ENCODE measurements at places on chromosomes 5 and 9.
A peak's percentile ranks its signal among the peaks of the same experiment; 100 is the strongest.

- no peak for DNase-seq
Observed at GRCh38 chr9:109391176-109391575, 70.3 kb upstream of the EPB41L4B start.

DNA sequence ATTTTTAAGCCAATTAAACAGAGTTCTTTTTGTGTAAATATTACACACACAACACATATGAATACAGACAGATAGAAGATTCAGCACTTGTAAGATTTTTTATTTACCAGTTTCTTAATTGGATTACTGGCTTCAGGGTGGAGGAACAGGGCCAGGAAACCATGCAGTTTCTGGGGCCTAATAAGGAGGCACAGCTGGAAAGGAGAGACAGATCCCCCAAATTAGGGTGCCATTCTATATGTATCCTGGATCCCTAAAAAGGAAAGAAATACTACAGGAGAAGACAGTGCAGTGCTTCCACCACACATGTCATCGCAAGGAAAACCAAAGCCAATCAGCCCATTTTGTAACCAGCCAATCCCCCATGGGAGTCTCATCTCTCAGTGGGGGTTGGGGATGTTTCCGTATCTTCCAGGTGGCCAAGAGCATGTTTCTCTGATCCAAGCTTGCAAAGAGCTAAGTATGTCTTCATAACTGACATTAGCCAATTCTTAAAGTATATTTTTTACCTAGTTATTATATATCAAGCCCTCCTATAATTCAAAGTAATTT, 15.8 kb upstream of the ABO start:
- no peak for DNase-seq

GRCh38 chr9:107784235-107784958, 294.8 kb upstream of the KLF4 start:
- DNase-seq = no peak

GRCh38 chr5:152838241-152838786, 433.2 kb upstream of the NMUR2 start:
- no peak for DNase-seq

- DNase-seq = peak; percentile 3
Observed at GRCh38 chr9:76610011-76610352, 151.0 kb downstream of the GCNT1 start.

DNA sequence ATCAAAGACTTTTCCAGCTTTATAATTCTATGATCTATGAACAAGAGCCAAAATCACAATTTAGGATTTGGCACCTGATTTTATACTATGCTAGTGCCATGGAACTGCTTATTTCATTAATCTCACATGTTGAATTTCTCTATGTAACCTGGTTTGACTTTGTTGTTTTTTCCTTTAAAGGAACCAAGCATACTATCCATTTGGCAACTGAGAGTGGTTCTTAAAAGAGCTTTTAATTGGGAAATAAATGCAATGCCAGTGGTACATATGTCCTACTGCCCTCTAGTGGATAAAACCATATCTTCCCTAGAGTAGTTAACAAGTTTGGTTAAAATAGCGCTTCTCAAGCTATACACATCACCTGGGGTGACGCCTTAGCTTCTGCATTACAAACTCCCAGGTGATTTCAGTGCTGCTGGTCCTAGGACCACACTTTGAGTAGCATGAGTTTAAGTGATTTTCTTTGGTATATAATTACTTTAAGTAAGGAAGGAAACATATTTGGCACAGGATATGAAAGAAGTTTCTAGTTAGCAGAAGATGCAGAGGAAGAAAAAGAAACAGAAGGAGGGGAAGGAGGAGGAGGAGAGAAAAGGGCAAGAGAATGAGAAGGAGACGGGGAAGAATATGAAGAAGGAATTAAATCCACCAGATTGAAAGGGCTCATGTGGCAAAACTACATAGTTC, 56.8 kb downstream of the FGF10 start:
- no peak for DNase-seq

- DNase-seq = no peak
Observed at GRCh38 chr9:124673063-124673462, 98.0 kb downstream of the NR6A1 start.

DNA sequence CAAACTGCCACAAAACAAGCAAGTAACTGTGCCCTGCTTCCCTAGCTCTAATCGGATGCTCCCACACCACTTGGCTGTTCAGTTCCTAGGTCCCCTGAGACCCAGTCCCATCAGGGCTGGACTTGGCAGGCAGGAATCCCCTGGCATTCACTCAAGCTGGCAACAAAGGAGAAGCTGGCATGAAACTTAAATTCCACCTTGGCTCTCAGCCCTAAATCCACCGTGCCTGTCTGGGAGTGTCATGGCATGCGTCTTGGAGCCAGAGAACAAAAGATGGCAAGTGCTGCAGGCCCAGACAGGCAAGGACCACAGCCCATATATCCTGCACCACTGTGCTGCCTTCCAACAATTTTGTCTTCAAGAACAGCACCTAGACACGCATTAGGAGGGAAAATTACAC, 38.2 kb downstream of the ETF1 start:
- DNase-seq = no peak

DNA sequence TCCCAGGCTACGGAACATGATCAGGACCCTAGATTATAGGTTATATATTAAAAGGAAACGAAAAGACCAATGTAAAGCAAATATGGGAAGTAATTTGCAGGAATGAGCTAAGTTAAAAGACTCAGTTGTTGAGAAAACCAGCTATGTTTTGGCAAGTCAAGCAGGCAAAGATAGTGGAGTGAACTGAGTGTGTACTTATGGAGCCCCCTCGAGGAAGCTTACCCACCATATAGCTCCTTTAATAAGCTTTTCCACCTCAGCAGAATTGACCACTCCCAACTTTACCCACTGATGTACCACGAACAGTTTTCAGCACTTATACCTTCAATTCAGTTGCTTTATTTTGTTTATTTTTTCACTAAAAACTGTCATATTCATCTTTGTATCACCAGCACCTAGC, 57.3 kb upstream of the PJA2 start:
- no peak for DNase-seq

- DNase-seq = no peak
Observed at GRCh38 chr5:75214928-75215327, 21.8 kb downstream of the ANKRD31 start.

GRCh38 chr5:115298811-115299210, 2.4 kb upstream of the CCDC112 start:
- DNase-seq = no peak

GRCh38 chr5:14824499-14824898, 47.1 kb downstream of the ANKH start:
- DNase-seq = no peak

- DNase-seq = no peak
Observed at GRCh38 chr9:77099388-77099787, 77.9 kb upstream of the VPS13A start.

DNA sequence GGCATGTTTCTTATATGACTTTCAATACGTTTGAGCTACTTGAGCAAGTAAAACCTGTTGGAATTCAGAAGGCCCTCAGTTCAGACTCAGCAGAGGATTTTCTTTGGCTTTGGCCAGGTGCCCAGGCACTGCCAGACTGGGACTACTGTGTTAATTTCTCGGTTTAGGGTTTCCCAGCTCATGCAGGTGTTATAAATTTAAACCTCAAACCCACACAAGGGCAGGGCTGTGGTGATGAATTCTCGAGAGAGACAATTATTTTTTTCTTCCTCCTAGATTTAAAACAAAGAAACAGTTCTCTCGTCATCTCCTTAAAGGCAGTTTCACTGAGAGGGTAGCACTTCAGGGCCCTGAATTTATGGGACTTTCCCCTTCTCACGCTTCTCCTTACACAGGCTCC, 406.0 kb upstream of the PIK3R1 start:
- no peak for DNase-seq

- DNase-seq = no peak
Observed at GRCh38 chr9:21078702-21079101, 960 bp upstream of the IFNB1 start.

DNA sequence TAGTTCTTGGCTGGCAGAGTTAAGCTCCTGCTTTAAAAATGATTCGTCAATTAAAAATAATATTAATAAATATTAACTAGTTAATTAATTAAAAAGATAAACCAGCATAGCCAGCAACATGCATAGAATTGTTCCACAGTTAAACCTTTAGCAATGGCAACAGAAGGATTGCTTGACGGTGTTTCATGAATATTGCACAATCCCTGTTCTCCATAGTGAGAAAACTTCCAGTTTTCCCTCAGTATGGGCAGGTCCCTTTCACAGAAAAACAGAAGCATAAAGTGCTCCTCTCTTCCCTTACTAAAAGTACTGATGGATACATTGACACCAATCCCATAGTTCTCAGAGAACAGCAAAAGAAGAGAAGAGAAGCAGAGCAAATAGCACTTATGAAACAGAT, 71.4 kb upstream of the CAST start:
- DNase-seq = no peak

- no peak for DNase-seq
Observed at GRCh38 chr5:139657363-139658321, 9.5 kb downstream of the CXXC5 start.

DNA sequence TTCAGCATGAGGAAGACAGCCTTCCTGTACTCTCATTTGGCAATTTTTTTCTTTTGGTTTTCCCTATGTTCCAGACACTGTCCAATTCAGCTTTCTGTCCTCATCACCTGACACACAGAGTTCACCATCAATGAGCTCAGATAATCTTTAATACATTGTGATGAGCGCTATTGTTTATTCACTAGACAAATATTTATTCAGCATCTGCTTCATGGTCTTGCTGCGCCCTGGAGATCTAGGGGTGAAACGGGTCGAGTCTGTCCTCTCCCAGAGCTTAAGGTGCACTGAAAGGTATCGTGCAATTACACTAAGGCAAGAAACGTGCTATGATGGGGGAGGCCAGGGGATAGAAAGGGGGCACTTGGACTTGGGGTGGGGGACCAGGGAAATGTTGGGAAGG, 281.6 kb downstream of the ZSWIM6 start:
- no peak for DNase-seq

DNA sequence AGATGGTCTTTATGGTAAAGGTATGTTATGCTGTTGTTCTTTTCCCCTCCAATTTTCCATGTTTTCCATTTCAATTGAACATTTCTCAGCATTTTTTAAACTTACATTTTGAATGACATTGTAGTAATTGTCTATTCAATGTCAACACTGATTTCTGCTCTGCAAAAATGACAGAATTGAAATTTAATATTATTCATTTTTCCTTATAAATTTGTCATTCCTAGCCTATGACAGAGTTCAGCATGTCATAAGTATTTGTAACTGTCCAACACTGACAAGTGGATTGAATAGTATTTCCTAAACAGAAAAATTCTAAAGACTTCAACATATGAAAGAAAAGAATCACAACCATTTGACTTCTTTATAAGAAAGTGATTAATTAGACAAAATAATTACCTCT, 1478.3 kb upstream of the CDH6 start:
- DNase-seq = no peak

DNA sequence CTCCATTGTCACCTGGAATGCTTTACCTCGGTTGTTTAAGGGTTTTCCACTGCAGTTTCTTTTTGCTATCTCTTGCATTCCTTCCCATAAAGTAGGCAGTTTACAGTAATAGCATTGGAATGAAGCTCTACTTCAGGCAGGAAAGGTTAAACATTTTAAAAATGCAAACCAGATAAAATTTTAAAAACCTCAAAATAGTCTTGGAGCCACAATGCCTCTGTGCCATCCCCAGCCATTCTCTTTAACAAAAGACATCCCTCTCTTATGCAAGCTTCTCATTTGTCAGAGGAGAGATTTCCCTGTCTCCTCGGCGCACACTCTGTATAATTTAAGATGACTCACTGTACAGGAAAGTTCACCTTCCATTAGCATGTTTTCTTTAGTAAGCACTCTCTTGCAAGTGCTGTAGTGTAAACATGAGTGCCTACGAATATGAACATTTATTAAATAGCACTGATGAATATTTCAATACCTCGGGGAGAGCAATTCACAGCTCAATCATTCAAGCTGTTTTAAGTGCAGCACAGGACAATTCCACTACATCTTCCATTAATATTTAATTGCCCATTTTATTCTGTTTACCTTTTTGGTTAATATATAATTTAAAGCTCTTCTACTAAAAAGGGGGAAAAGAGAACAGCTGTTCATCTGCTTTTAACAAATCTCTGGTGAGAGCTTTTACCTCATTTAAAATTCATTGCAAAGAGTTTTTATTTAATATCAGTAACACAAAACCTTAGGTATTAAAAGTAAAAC, 343.6 kb downstream of the SPATA31D1 start:
- no peak for DNase-seq

DNA sequence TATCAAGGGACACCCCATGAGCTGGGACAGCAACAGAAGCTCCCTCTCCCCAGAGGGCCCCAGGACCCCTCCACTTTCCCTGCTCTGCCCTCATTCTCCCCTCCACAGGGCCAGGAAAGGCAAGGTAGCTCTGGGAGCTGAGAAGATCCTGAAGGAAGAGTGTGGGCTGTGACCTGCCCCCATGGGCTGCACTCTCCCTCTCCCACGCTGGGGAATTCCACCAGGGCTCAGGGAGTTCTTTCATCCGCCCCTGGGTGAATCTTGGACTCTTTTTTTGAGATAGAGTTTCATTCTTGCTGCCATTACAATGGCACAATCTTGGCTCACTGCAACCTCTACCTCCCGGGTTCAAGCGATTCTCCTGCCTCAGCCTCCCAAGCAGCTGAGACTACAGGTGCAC, 73.8 kb downstream of the C9orf50 start:
- DNase-seq = no peak

Measured in GOT3 (cell line).